ENCODE measurements at places on chromosomes 3 and 15.

GRCh38 chr3:119514637-119515036 is 16.3 kb downstream of the TIMMDC1 start:
- DNase-seq = no peak

DNA sequence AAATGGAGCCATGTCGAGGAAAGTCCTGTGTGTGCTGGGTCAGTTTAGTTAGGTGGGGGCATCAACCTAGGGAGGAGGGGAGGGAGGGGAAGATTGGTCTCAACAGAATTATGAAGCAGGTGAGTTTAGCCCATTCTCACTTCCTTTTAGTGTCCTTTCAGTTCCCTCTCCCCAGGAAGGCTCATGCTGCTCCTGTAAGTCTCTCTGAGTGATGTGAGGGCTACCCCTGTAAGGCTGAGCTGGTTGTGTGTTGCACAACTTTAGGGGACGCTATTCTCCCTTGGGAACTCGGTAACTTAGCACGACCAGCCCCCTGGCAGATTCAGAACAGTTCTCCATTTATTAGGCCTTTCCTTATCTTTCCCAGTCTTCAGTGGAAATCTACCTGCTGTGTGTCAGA is 21.2 kb downstream of the IL5RA start:
- DNase-seq = no peak

DNA sequence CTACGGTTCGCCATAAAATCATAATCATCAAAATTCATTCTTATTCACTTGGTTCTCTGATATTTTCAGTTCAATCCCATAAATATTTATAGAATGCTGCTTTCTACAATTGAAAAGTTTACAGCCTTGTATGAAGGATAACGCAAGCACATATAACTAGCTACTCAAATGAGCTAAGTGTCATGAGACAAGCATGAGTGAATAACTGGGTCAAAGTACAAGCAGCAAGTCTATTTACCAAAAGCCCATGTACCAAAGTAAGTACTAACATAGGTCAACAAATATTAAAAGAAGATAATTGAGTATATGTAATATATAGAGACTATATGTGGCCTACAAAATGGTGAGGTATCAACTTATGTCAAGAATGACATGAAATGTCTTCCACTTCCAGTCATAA is 596.6 kb downstream of the GBE1 start:
- peak; percentile 9 for DNase-seq

DNA sequence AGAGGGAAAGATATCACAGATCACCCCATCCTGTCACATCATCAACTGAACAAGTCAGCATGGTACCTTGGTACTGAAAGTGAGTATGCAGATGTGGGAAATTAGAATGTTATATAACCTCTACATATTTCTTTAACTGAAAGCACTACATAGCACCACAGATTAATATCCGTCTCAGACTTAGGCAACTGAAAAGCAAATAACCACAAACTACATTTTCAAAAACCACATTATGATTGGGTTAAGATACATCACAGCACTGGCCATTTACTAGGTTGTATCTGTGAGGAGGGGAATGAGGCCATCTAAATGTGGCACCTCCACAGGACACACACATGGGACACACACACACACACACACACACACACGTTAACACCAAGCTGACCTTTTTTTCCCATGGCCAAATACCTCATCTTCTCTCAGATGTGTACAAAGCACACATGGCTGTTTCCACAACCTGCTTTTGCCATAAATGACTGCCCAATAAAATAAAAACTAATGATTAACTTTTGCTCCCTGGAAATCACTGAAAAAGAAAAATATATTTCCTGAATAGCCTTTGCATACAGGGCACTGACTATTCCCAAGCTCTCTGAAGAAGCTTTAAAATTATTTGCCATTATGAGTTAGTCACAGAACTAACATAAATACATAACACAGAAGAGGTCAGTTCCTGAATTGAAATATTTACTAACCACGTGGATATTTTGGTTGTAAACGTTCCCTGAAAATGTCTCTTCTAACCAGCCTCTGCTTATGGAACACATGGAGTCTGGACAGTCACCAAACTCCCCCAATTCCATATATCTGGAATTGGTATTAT is 60.1 kb downstream of the SUMF1 start:
- DNase-seq = peak; percentile 18

- DNase-seq = peak; percentile 89
Measured at GRCh38 chr15:40770147-40770721, 454 bp downstream of the C15orf62 start.

GRCh38 chr3:108099679-108100428 is 9.0 kb upstream of the CD47 start:
- no peak for DNase-seq

DNA sequence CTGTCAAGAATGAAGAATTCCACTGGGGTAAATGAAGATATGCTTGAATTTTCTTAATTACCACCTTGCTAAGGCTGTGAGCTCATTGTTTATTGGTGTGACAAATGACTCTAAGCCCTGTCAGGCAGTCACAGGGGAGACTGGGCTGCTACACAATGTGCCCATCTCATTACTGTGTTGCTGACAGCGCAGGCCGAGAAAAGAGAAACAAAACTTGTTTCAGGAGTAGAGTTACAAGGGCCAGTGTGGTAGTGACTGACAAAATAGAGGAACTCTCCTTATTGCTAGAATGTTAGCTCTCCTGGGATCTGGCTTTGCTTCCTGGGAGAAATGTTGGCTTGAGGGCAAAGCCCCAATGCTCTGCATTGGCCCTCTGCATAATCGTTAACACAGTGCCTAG is 130.4 kb upstream of the CRBN start:
- DNase-seq = no peak

- DNase-seq = no peak
Measured at GRCh38 chr3:154089421-154090420, 31.5 kb upstream of the ARHGEF26 start.

DNA sequence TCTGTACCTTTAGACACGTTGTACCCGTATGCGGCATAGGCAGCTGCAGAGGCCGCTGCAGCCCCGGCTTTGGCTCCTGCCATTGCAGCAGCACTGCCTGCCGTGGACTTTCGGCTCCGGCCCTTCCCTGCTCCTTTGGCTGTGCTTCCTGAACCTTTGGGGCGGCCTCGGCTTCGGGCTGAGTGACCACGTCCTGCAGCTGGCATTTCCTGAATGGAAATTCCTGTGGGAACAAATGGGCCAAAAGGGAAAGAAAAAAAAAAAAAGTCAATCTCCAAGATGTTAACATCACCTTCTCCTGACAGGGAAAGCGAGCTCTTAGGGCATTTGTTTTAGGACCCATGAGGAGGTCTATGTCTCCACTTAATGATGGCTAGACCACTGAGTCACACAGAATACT is 29.6 kb downstream of the CHAC1 start:
- DNase-seq = no peak

DNA sequence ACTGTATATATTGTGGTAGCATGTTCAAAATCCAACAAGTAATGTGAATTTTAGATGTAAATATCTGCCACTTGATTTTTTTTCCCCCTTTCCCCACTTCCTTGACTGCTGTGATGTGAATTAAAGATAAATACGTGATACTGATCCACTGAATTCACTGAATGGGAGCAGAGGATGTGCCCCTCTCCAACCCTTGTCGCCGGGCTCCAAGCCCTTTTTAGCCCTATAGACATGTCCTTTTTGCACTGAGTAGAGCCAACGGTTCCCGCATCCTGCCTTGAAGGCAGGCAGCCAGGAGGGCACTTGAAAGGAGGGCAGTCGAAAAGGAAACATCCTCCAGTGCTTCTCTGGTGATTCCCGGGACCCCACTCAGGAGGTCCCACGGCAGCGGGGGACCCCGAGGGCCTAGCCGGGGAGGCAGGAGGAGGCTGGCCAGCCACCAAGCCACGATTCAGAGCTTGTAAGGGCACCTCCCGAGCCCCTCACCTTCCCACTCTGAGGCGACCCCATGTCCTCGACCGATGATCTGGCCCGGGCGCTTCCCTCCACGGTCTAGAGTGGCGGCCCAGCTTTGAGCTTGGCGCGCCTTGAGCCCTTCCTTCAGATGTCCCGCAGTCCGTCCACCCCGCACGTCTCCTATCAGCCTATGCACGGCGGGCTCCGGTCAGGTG is 901 bp upstream of the MANF start:
- DNase-seq = no peak

GRCh38 chr15:71634820-71635560 is 175.4 kb upstream of the NR2E3 start:
- DNase-seq = no peak

GRCh38 chr15:33136353-33136752 is 58.2 kb downstream of the FMN1 start:
- DNase-seq = no peak

DNA sequence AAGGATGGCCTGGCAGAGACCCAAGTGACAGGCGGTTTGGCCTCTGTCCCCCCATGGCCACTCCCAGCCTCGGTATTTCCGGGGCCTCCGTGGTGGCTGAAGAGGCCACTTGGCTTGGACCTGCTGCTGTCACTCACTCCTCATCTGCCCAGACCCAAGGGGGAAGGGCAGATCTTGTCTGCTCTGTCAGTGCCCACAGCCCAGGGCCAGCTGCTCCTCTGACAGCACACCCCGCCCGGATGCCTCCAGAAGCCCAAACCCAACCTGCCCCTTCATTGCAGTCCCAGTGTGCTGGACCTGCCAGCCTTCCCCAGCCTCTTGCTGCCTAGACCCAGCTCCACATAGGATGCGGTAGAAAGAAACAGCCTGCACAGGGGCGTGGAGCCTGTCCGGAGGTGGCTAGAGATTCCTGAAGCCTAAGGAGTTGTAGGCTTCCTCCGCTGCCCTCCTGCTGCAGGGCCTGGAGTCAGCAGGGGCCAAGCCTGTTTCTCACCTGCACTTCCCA is 52.0 kb downstream of the MAGEF1 start:
- DNase-seq = no peak

DNA sequence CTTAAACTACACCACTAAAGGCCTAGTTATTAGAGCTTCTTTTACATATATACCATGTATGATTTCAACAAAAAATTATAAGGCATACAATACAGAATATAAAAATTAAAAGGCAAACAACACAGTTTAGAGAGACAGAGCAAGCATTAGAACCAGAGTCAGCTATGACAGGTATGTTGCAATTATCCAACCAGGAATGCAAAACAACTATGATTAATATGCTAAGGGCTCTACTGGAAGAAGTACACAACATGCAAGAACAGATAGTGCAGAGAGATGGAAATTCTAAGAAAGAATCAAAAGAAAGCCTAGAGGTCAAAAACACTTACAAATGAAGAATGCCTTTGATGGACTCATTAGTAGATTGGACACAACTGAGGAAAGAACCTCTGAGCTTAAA is 39.6 kb downstream of the CCDC54 start:
- no peak for DNase-seq

- no peak for DNase-seq
Measured at GRCh38 chr3:82581350-82581749, 819.9 kb upstream of the GBE1 start.

DNA sequence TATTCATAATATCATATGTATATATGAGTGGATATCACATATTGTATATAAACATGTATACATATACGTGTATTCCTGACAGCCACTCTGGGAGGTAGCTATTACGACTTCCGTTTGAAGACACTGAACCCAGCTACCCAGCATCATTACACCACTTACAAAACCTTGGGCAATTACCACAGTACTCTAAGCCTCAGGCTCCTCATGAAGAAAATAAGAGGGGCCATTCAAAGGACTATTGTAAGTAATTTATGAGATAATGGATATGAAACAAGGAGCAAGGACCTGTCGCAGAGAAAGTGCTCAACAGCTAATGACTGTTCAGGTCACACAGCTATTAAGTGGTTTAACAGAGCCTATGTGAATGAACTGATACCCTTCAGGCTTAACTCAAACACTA is 52.4 kb downstream of the KCNMB2 start:
- DNase-seq = no peak

DNA sequence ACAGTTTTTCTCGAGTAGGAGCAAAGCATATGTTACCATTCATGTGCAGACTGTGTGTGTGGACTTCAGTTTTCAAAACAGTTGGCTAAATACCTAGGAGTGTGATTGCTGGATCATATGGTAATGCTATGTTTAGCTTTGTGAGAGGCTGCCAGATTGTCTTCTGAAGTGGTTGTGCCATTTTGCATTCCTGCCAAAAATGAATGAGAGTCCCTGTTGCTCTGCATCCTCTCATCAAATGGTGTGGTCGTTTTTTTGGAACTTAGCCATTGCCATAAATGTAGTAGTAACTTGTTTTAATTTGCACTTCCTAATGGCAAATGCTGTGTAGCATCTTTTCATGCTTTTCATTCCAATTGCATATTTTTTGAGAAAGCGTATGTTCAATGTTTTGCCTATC is 77.2 kb upstream of the NDN start:
- no peak for DNase-seq

- DNase-seq = no peak
Measured at GRCh38 chr3:77524463-77524862, 484.6 kb downstream of the ROBO2 start.

GRCh38 chr3:181302960-181303359 is 313.4 kb upstream of the DNAJC19 start:
- no peak for DNase-seq

- DNase-seq = no peak
Measured at GRCh38 chr15:99741835-99742234, 8.6 kb upstream of the LYSMD4 start.

GRCh38 chr15:65040461-65040860 is 4.7 kb upstream of the SLC51B start:
- DNase-seq = no peak

GRCh38 chr3:14474363-14475081 is 65.6 kb downstream of the GRIP2 start:
- DNase-seq = no peak

GRCh38 chr15:89654847-89655805 is at the start of gene KIF7:
TSS of gene KIF7 (minus strand) at chr15:89655467. CDS start at chr15:89652930, 2,537 bp downstream.
- peak; percentile 51 for DNase-seq

DNA sequence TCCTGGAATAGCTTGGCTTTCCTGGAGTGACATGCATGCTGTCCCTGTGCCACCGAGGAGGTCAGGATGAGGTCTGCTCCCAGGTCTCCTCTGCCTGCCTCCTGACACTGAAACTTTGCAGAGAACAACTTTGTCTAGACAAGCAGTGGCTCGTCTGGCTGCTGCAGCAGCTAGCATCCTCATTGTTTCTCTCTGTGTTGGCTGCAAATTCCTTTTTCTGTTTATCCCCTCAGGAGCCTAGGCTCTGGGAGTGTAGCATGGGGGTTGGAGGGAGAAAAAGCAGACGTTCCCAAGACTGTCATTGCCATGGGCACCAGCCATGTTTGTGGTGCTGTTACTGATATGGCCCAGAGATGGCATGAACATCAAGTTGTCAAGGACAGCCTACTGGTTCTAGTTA is 208.7 kb upstream of the LRIG1 start:
- no peak for DNase-seq

DNA sequence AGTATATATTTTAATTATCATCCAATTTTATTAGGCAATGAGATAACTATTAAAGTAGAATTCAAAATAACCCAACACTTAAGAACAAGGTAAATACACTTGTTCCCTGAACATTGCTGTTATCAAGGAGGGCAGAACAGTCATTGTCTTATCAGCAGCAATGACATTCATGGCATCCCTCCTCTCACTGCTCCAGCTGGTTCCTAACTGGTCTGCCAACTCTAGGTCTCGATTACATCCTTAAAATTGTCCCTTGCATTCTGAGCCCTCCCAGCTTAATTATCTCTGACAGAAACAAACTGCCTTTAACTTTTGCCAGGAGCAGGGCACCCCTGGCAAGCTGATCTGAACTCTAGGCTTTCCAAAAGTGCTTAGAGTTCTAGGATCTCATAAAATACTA is 14.0 kb upstream of the DYNC1LI1 start:
- DNase-seq = no peak

- no peak for DNase-seq
Measured at GRCh38 chr15:27237319-27237939, 266.4 kb downstream of the GABRG3 start.

Measured in small intestine (tissue), 16 donors.